DMS53 (cell line): ENCODE measurements at places on chromosomes 3 and 15.

DNA sequence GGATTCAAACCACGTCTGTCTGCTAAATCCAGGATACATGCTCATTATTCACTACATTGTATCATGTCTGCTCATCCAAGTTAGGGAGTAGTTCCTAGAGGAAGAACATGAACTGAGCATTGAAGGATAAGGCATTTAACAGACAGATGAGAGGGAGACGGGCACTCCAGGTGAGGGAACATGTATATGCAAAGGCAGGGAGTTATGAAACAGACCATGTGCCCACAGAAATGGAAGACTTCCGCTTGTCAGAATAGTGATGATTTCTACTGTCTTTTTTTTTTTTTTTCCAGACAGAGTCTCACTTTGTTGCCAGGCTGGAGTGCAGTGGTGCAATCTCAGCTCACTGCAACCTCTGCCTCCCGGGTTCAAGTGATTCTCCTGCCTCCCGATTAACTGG lies 5.0 kb upstream of the NDUFAF1 start:
- DNase-seq = no peak

DNA sequence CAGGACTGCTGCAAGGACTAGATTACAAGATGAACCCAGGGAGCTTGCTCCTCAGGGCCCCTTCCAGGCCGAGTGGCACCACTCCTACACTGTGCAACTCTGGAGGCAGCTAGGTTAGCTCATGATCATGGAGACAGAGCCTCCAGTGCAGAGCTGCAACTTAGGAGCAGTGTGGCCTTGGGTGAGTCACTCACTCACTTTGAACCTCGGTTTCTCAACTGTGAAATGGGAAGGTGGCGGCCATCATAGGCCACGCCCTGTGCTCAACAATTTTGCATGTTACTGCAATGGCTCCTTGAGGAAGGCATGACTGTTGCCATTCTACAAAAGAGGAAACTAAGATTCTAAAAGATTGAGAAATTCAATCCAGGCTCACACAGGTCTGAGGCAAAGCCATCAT lies 11.2 kb upstream of the CXCR6 start:
- DNase-seq = no peak

- no peak for DNase-seq
Measured at GRCh38 chr3:57064001-57064400, 3.5 kb downstream of the SPATA12 start.

DNA sequence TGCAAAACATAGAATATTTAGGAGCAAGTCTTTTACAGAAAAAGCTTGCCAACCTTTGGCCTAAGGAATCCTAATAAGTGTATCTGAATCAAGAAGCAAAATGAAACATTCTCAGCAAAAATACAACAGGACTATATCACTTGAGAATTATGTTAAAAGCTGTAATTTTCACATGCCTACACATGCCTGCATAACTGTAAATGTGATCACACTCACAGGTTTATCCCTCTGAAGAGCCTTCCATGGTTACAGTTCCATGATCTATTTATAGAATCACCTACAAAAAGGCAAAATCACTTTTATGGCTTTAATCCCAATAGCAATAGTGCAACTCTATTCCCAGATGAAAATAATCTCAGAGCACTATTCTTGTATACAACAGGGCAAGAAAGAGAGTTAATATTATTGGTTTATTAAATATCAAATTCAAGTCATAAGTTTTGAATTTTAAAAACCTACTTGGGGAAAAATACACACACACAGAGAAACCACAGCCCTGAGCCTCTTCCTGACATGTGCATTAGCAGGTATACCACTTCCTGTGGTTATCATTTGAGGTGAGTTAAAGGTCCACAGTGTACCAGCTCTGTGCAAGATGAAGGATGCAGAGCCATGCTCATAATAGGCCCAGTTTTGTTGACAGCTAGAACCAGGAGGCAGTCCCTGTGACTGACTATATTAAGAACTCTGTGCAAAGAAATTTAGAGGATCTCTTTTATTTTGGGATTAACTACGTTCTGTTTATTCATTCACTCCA lies 252.5 kb upstream of the TGFBR2 start:
- no peak for DNase-seq

DNA sequence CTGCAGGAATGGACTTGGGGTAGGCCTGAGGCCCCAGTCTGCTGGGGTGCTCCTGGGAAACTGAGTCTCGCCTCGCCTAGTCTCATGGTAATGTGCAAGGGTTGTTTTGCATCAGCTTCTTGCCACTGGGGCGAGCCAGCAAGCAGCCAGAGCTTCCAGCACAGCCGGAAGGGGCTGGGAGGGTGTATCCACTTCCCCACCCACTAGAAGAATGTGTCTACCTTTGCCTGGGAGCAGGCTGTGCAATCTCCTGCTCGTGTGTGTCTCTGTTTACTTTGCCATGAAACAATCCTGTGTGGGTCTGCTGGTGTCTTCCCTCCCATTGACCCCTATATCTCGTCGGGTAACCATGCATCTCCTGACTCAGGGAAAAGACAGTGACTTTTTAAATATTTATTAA lies 21.8 kb upstream of the ERICH6 start:
- no peak for DNase-seq

- no peak for DNase-seq
Measured at GRCh38 chr15:78314181-78314581, 14.8 kb upstream of the SKIC8 start.

DNA sequence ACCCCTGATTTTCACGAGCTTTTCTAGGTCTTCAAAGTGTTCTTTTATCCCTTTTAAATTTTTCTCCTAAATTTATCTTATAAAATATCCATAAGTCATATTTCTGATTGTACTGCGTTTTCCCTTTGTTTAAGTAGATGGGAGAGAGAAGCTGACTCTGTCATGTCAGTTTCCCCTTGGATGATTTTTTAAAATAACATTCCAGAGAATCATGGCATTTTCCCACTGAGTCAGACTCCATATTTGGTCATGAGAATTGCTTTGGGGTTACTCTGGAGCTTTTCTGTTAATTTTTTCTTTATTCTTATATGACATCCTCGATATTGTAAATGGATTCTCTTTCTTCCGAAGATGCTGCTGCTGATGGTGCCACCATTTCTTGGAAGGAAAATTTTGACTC lies 28.6 kb upstream of the UMPS start:
- no peak for DNase-seq

GRCh38 chr3:15336057-15336456 lies 3.7 kb upstream of the SH3BP5 start:
- DNase-seq = no peak

DNA sequence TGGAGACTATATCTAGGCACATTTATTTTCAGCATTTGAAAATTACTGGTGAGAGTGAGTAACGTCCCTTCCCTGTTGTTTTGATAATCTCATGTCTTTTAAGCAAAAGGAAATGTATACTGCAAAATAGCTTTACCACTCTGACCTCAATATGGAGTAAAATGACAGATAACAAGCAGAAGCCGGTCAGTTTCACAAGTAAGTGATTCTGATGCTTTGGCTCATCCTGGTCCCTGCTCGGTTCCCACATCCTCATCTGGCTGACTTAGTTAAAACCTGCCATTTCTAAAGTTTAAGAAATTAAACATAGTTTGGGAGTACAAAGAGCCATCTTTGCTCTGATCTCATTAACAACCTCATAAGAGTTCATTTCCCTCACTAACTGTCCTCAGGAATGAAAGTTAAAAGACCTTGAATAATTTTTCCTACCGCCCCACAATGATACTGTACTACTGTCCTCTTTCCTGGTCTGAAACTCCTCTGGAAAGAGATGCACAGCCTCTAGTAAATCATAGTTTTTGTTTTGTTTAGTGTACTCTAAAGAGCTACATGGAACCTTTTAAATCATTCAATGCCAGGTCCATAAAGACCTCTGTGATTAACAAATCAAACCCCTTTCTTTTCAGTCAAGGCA lies 72.3 kb upstream of the ICE2 start:
- DNase-seq = no peak
